ENCODE measurements at places on chromosomes 12 and 14.

DNA sequence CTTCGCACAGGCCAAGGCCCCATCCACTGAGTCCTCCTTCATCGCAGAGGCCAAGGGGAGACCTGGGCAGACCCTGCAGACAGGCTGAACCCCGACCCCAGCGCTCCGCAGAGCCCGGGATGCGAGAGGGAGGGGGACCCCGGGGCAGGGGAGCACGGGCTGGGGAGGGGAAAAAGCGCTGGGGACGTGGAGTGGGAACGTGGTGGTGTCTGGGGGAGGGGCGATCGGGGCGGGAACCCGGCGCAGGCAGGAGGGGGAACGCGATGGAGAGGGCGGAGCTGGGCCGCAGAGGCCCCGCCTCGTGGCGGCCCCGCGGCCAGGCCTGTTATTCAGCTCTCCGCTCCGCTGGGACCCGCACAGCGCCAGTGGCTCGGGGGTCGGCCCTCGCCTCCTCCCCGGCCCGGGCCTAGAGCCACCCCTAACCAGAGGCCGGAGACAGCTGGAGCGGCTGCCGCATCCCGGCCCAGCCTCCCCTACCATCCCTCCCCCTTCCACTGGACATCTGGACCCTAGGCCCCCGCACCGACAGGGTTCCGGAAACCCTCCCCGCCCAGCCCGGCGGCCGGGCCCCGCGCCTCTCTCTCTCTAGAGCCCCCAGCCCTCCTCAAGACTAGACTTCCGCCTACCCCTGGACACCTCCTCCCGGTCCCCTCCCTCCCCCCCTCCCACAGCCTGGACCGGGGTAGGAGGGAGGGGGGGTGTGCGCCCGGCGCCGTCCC lies at the start of gene ARHGEF25:
TSS of gene ARHGEF25 (plus strand) at position 328 of the 719 bp plus-strand sequence. CDS start 460 bp downstream, outside the sequence.
- peak; percentile 58 for DNase-seq

DNA sequence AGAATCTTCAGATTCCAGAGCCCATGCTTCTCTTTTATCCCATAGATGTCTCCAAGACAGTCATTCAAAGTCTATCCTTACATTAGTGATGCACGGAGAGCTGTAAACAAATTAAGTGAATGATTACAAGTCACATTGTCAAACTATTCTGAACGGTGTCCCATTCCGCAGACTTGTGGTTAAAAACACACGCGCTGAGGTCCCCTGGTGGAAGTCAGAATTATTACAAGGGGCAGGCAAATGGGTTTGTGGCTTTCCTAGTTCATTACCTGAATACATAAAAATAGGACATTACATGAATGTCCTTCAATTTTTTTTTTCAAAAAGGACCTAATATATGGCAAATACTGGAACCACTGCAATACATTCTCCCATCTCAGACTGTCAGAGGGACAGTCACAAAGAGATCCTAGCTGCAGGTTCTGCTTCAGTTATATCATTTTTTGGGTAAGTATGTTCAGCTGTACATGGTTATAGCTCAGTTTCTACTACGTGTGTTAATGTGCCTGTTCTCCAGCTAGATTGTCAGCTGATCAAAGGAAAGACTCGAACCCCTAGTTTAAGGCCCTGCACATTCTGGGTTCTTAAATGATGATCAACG lies 53.1 kb upstream of the STON2 start:
- DNase-seq: peak; percentile 48

GRCh38 chr12:70733385-70733784 lies 96.2 kb upstream of the PTPRB start:
- DNase-seq: no peak

GRCh38 chr12:84290168-84290567 lies 622.4 kb downstream of the SLC6A15 start:
- no peak for DNase-seq

GRCh38 chr14:89672636-89673511 lies 255.8 kb upstream of the FOXN3 start:
- DNase-seq: no peak

DNA sequence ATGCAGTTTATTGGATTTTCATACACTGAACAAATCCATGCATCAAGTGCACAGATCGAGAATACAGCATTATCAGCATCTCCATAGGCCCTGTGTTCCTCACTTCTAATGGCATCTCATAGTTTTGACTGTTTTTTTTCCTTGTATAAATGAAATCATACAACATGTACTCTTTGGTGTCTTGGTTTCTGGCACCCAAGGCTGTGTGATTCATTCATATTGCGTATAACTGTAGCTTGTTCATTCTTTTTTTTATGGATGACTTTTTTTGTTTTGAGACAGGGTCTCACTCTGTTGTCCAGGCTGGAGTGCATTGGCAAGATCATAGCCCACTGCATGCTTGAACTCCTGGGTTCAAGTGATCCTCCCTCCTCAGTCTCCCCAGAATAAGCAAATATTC lies 14.3 kb downstream of the RASSF8 start:
- DNase-seq: no peak

- DNase-seq: no peak
These were observed 68.9 kb upstream of the SAV1 start for GRCh38 chr14:50736932-50737419.

DNA sequence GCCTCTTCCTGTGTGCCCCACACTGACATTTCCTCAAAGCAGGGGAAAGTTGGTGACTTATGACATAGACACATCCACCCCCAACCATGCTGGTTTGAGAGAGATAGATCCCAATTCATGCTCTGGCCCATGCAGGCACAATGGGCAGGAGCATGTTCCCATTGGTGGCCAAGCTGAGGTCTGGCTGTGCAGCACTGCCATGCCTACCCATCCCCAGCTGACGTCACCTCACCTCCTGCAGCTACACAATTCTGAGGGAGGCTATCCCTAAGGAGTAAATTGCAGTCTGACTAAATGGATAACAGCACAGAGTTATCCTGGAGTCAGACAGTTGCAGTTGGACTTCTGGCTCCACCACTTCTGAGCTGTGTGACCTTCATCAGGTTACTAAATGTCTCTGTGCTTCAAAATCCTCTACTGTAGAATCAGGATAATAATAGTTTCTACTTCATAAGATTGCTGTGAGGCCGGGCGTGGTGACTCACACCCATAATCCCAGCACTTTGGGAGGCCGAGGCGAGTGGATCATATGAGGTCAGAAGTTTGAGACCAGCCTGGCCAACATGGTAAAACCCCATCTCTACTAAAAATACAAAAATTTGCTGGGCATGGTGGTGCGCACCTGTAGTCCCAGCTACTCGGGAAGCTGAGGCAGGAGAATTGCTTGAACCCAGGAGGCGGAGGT lies 323.9 kb downstream of the BCL11B start:
- DNase-seq: no peak

- no peak for DNase-seq
These were observed 3.2 kb downstream of the LAG3 start for GRCh38 chr12:6775185-6776174.

DNA sequence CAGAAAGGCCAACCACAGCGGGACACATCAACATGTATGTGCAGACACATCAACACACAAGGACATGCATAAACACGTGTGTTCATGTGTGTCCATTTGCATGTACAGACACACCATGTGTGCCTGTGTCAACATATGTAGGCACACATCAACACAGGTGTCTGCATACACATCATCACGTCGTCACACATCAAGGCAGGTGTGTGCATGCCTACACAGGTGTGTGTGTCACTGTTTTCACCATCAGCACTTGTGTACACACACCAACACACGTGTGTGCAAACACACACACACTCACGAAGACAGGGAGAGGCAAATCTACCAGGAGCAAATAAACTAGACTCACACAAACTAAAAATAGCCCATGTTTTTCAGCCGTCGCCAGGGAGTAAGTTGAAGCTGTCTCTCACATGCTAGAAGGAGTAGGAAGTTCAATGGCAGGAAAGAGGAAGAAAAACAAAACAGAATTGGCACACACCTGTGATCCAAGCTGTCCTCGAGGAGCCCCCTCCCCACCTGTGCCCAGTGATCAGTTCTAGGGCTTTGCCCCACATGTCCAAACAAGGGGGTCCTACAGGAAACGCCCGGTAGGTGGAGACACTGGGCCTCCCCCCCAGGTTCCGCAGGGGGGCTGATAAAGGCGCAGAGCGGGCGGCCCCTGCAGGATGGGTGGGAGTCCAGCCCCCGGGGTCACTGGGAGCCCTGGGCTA lies 7.4 kb downstream of the SCARB1 start:
- no peak for DNase-seq

DNA sequence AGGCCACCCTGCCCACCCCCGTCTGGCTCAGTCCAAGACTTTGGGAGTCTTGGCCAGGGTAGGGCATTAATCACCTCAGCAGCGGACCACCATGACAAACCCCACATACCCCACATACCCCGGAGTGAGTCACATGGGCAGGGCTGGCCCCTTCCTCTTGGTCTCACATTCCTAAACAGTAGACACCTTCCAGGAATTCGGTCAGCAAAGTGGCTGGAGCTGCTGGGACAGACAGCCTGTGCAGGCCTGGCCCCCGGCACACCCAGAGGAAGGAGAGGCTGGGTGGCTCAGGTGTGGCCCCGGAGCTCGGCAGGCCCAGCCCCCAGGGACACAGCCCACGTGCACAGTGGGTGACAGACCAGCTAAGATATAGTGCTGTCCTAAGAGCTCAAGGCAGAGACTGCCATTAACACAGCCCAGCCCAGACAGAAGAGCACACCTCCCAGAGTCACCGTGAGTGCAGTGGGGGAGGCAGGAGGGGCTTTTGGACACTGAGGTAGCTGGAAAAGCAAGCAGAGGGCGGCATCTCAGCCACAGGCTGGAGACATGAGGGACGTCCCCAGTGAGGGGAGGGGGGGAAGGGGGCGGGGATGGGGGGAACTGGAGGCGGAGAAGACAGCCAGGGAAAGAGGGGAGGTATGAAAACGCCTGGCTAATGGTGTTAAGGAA lies 24.0 kb downstream of the CCDC85C start:
- no peak for DNase-seq

GRCh38 chr12:131897875-131898274 lies 3.5 kb downstream of the ULK1 start:
- DNase-seq: no peak

DNA sequence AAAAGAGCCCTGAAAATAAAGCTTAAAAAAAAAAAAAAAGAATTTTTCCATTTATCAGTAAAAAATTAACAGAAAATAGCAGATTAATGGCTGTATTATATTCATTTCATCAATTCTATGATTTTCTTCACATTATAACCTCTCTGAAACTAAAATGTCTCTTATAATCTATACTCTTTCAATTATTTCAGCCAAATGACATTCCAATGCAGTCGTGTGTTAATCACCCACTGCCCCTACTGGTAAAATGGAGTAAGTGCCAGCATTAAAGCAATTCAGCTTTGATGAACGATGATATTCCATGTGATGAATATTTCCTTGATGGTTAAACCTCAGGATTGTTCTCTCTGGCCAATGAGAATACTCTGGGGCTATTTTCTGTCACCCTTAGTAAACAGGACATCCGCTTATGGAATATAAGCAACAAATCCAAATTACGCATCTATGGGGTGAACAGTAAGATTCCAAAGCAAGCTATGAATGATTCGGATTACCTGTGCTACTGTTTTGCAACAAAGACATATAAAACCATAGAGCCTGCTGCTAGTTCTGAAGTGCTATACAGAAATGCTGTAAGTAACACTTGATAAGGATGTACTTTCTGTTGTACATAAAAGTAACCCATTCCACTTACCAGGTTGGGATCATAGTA lies 20.3 kb upstream of the SYCP3 start:
- DNase-seq: no peak

DNA sequence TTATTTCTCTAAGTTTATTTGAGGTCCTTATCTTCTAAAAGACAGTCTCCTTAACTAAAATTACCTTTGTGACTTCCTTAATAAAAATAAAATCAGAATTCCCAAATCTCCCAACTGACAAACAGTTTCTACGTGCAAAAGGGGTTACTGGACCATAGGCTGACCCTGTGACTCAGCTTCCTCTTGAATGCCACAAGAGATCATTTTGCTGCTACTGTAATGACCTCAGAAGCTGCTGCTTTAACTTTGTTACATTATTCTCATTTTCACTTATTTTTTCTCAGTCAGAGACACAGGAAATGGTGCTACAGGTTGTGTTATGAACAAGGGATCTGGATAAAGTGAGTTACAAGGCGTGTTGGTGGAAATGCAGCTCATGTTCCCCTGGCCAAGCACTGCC lies 132.2 kb upstream of the TMTC2 start:
- no peak for DNase-seq

DNA sequence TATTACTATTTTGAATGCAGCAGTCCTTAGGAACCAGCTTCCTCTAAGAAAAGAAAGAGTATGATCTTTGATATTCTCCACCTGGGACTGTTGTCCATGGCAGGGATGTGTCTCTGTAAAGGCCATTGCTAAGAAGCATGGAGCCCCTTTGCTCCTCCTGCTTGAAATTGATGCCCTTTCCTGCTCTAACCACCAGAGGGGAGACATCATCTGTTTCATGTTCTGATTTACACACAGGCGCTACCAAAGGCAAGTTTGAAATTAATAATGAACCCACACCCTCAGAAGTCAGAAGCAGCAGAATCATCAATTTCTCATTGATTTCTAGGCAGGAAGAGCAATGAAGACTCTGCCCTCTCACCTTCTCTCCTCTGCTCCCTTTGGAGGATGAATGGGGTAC lies 253.8 kb downstream of the RMST start:
- no peak for DNase-seq

GRCh38 chr12:100827901-100828520 lies 33.4 kb downstream of the ANO4 start:
- DNase-seq: no peak

DNA sequence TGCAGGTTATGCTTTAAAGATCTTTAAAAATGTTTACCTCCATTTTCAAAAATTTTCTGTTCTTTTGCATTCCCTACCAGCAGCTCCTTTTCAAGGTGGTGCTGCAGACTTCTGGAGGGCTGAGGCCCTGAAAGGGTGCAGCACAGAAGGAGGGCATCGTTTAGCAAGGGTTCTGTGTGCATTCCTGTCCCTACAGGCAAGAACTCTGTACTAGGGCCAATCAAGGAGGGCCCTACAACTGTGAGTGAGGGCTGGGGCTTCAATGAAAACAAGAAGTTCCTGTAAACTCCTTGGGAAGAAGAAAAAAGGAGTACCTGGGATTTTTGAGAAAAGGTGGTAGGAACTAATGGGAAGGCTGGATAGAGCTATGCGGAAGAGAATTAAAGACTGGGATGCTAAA lies 50.7 kb upstream of the CSRP2 start:
- no peak for DNase-seq

- no peak for DNase-seq
These were observed 6.7 kb downstream of the HSD17B6 start for GRCh38 chr12:56769868-56770267.
